ENCODE measurements at places on chromosomes 6 and 20. TPM values are rescaled to one million over a fixed set of nuclear protein-coding genes. Genes with fewer than 3 reads are reported as not detected.

Gene NHLRC1
- polyA plus RNA-seq, result 2.3 TPM

Gene ADGRG6
- 36.1 TPM for polyA plus RNA-seq

Gene MYLK2
- polyA plus RNA-seq, result 0.96 TPM

Gene TREM2
- 0.34 TPM for polyA plus RNA-seq

Gene OPRM1
- polyA plus RNA-seq, result not detected

Gene GPX6
- not detected for polyA plus RNA-seq

Gene SRPK1
- polyA plus RNA-seq, result 51.9 TPM

Gene MYB
- polyA plus RNA-seq, result 5.1 TPM

Gene VSX1
- polyA plus RNA-seq, result not detected

Gene MYL9
- polyA plus RNA-seq, result 209 TPM

Gene RNF114
- polyA plus RNA-seq, result 69.2 TPM

Gene HLA-DPB1
- polyA plus RNA-seq, result 17.1 TPM

Gene FAXC
- polyA plus RNA-seq, result 4.7 TPM

Gene TRPC4AP
- 71.0 TPM for polyA plus RNA-seq

Gene APCDD1L
- 28.1 TPM for polyA plus RNA-seq

Gene MAP7
- polyA plus RNA-seq, result 0.94 TPM

Gene SLC44A4
- polyA plus RNA-seq, result 33.1 TPM
